ENCODE measurements at places on chromosomes 5 and 9. TPM values are rescaled to one million over a fixed set of nuclear protein-coding genes. Genes with fewer than 3 reads are reported as not detected.

DNA sequence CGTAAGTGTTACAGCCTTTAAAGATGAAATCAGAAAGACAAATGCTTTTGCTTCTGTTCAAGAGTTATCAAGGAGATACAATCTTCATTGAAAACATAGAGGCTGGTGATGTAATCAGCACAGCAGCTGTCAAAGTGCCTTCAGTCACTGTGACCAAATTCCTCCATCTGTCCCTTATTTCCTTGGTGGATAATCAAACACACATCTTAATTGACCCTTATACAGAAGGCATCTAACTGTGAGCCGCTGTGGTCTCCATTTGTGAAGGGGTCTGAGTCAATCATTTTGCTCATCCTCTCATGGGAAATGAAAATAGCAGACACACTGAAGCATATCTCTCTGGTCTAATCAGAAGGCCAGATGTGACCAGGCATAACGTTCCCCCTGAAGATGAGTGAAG lies 130.1 kb upstream of the TLR4 start:
- H3K36me3 ChIP-seq: no peaks in the 10 kb centered on the region
- no peak overlapping the region for H3K4me3 ChIP-seq
- H3K27me3 ChIP-seq: no peaks in the 10 kb centered on the region
- H3K4me1 ChIP-seq: no peaks in the 10 kb centered on the region
- DNase-seq: no peak
- H3K27ac ChIP-seq: no peak overlapping the region

DNA sequence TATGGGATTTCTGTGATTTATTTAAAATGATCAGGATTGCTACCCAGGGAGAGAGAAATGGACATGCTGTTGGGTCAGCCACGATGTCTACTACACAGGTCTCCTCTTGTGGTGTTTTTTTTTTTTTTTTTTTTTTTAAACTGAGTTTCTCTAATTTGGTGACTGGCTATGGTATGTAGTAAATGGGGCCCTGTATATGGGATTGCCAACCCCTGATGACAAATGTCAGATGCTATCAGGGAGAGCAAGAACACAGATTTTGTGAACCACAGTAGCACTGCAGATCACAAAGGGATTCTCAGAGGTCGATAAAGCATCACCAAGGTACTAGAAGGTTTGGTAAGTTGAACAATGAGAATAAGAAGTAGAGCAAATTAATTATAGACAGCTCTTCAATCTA lies 16.5 kb upstream of the TNFAIP8 start:
- H3K27me3 ChIP-seq: no peaks in the 10 kb centered on the region
- no peaks in the 10 kb centered on the region for H3K36me3 ChIP-seq
- no peak for DNase-seq
- no peak overlapping the region for H3K27ac ChIP-seq
- peaks cover 21% of the 10 kb centered on the region for H3K4me1 ChIP-seq
- no peak overlapping the region for H3K4me3 ChIP-seq

- DNase-seq: no peak
- no peaks in the 10 kb centered on the region for H3K27me3 ChIP-seq
- H3K4me1 ChIP-seq: no peaks in the 10 kb centered on the region
- H3K4me3 ChIP-seq: no peak overlapping the region
- no peak overlapping the region for H3K27ac ChIP-seq
Measured at GRCh38 chr5:55668356-55668755, 43.8 kb downstream of the SLC38A9 start.

DNA sequence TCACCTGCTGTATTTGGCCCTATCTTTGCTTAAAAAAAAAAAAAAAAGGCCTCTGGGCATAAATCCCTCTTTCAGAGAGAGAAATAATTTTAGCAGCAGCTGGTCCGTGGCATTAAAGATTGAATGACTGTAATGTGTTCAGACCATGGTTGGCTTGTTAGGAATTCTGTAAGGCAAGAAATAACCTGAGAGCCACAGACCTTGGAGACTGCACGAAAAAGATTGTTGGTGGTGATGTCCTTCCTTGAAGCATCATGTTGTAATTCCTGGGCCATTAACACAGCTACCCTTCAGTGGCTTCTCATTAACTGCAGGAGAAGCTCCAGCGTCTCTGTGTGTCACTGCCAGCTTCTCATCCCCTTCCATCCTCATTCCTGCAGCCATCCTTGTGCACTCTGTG lies 79.0 kb downstream of the SGCD start:
- DNase-seq: no peak
- no peaks in the 10 kb centered on the region for H3K4me1 ChIP-seq
- no peaks in the 10 kb centered on the region for H3K36me3 ChIP-seq
- no peak overlapping the region for H3K4me3 ChIP-seq
- no peak overlapping the region for H3K27ac ChIP-seq

The SAXO1 gene
- 0.51 TPM for total RNA-seq

- no peaks in the 10 kb centered on the region for H3K4me1 ChIP-seq
- DNase-seq: no peak
- H3K27me3 ChIP-seq: no peaks in the 10 kb centered on the region
- no peaks in the 10 kb centered on the region for H3K36me3 ChIP-seq
- H3K27ac ChIP-seq: no peak overlapping the region
Measured at GRCh38 chr9:78354324-78354973, 57.5 kb downstream of the PSAT1 start.

Measured in pancreas (tissue), 10 donors.